Aorta (tissue), 5 donors: ENCODE measurements at places on chromosomes 7 and 10. TPM values are rescaled to one million over a fixed set of nuclear protein-coding genes. Genes with fewer than 3 reads are reported as not detected.

Gene MYH16
- not detected for total RNA-seq

Gene SYT15
- total RNA-seq = 8.8 TPM

Gene HGF
- 55.9 TPM for total RNA-seq

Gene GARIN1A
- total RNA-seq = 7.4 TPM
